ENCODE measurements at places on chromosomes 13 and 19.

DNA sequence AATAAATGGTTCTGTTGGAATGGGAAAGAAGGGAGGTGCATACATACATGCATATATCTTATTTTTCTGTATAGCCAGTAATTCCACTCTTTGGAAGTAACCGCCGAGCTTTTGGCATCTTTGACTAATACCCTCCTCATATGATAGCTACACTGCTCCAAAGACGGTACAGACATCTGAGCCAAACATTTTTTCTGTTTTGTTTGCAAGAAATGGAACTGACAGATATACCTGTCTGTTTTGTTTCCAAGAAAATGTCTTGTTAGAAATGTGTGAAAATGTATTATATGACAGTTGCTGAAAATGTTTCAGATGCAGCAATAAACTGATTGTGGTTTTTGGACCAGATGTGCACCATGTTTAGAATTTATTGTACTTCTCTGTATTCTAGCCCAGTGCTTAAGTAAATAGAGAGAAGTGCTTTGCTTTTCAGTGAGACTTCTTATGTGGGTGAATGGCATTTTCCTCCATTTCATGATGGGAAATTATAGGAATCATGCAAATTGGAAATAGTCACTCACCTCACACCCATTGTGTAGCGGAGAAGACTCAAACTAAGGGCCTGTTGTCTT, 396.9 kb downstream of the KCNRG start:
- no peak for DNase-seq

GRCh38 chr19:19490214-19490968, 25.0 kb downstream of the TSSK6 start:
- DNase-seq, result peak; percentile 98

- no peak for DNase-seq
Measured at GRCh38 chr19:51123381-51123800, 1.3 kb upstream of the SIGLEC9 start.

DNA sequence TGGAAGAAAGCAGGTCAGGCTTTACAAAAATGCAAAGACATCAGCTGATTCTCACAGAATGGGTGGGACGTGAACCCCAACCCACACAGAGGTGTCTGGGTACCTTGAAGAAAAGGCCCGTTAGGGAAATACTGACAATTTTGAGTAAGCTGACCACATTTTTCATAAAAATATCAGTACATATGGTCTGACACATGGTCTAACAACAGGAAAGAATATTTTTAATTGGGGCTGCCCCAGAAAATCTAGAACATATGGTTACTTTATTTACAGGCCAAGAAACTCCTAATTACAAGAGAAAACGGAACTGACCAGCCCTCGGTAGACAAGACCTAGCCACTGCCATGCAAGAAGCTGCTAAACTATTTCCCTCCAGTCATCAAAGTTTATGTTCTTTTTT, 48.7 kb upstream of the ITM2B start:
- no peak for DNase-seq

- DNase-seq, result no peak
Measured at GRCh38 chr19:33627526-33627925, 5.8 kb downstream of the CHST8 start.

- no peak for DNase-seq
Measured at GRCh38 chr19:15223649-15224361, 8.4 kb downstream of the EPHX3 start.

DNA sequence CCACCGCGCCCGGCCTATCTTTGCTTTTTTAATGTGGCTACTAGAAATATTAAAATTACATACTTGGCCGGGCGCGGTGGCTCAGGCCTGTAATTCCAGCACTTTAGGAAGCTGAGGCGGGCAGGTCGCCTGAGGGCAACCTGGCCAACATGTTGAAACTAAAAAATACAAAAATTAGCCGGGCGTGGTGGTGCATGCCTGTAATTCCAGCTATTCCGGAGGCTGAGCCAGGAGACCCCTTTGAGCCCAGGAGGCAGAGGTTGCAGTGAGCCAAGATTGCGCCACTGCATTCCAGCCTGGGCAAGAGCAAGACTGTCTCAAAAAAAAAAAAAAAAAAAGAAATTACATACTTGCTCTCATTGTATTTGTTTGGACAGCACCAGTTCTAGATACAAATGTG, 34.8 kb upstream of the DPRX start:
- no peak for DNase-seq

DNA sequence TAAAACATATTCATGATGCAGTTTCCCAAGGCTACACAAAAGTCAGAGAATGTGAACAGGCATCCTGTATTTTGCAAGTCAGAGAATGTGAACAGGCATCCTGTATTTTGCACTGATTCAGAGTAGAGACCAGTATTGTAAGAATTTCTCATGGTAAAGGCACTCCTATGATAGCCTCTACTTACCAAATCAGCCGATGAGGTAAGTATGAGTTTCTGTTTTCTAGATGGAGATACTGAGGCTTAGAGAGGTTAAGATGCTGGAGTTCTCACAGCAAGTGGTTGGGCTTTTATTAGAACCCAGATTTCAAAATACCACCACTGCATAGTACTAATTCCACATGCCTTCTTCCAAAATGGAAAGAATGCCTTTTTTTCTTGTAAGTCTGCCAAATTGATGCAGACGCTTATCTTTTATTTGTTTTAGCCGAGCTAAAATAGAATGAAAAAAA, 12.3 kb downstream of the TPT1 start:
- DNase-seq, result no peak

- DNase-seq, result no peak
Measured at GRCh38 chr19:29201855-29202254, 11.1 kb downstream of the UQCRFS1 start.

GRCh38 chr13:112779856-112780604, 90.2 kb downstream of the ATP11A start:
- no peak for DNase-seq

DNA sequence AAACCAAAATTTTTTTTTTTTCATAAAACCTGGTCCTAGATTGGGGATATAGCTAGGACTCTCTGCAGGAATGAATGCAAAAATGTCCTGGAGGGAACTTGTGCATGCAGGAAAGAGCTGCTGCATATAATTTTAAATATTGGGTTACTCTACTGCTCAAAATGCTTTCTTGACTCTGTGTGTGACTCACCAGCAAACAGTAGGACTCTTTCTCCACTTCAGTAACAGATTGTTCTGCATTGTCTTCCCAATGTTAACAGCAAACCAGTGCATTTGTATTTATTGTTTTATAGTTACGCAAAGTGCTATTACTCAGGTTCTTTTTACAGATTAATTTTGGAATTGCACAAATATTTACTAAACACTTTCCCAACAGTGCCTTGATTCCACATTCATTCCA, 163.7 kb upstream of the KL start:
- no peak for DNase-seq

- no peak for DNase-seq
Measured at GRCh38 chr13:31441800-31442510, 242.2 kb downstream of the B3GLCT start.

DNA sequence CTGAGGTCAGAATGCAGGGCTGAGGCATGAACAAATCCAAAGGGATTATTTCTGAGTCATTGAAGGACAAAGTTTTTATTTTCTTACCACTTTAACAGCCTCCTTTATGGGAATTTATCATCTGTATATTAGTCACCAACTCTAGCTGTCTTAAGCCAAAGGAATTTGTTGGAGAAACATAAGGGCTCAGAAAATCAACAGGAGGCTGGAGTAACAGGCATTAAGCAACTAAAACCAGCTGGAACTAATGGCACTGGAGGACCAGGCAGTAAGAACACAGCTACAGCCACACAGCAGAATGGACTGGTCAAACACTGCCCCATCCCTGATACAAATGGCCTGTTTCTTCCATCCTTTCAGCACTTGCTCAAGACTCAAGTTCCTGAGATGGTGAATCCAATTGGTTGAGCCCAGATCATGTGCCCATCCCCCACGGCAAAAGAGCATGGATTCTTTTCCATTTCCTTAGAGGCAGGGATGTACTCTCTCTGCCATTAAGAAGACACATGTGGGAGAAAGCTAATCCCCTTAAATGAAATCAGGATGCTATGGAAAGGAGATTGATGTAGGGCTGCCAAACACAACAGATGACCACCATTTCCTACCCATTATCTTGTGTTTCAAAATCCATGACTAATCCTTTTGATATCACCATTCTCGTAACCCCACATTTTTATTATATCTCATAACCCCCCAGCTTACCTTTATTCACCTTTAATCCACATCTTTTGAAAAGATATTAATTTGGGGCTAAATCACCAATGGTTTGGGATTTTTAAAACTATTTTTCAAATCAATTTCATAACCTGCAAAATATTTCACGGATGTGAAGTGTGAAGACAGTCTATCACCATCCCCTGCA, 157.0 kb upstream of the FNDC3A start:
- no peak for DNase-seq

GRCh38 chr19:10971107-10971726, 10.4 kb downstream of the SMARCA4 start:
- no peak for DNase-seq

DNA sequence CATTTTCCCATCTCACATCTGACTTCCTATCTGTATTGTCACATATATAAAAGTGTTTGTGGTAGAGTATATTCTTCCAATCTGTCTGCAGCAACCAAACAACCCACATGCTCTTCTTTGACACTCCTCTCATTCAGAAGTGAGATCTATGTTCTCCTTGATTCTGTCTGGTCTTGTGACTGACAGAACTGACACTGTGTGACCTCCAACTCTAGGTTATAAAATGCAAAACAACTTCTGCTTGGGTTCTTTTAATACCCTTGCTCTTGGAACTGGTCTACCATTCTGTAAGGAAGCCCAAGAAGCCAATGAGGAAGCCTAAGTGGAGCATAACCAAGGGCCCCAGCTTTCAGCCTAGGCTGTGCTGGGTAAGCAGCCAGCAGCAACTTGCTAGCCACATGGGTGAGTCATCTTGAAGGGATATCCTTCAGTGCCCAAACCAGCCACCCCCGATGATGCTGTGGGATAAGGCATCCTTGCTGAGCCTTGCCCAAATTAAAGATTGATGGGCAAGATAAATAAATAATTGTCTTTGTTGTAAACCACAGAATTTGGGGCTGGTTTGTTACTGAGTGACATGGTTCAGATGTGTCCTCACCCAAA, 18.4 kb upstream of the ITM2B start:
- DNase-seq, result no peak

- no peak for DNase-seq
Measured at GRCh38 chr13:65679240-65679639, 1550.9 kb downstream of the PCDH9 start.

DNA sequence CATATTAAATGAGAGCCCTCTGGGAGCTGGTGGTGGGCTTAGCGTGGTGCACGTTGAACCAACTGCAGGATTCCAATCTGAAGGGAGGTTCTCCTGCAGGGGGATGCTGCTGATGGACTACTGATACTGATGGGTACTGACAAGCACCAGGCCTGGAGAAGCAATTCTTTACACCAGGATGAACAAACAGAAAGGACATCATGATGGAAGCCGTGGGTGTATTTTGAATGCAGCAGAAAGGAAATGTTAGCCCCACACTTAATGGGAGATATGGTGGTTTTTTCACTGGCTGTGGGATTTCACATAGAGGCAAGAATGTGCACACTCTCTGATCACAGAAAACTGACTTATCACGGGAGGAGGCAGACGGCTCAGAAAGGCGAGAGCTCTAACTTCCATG, 299.7 kb downstream of the TEX29 start:
- no peak for DNase-seq

DNA sequence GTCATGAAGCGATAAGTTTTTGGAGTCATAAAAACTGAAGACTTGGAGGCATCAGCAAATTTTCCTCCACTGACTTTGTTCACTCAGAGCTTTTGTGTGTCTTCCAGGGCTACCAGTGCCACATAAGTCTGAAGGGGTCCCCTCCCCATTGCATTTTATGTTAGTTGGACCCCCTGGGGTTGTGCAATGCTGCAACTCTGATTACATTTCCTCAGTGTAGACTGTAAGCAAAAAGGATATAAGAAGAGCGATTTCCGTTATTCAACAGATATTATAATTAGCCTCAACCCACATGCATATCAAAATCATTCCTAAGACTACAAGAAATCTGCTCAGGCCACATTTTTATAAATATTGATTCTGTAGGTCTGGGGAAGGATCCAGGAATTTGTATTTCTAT, 324.0 kb downstream of the TDRD3 start:
- DNase-seq, result no peak

All from HuH-7.5 (cell line).